ENCODE measurements at places on chromosomes 7 and 10. TPM values are rescaled to one million over a fixed set of nuclear protein-coding genes. Genes with fewer than 3 reads are reported as not detected.

DNA sequence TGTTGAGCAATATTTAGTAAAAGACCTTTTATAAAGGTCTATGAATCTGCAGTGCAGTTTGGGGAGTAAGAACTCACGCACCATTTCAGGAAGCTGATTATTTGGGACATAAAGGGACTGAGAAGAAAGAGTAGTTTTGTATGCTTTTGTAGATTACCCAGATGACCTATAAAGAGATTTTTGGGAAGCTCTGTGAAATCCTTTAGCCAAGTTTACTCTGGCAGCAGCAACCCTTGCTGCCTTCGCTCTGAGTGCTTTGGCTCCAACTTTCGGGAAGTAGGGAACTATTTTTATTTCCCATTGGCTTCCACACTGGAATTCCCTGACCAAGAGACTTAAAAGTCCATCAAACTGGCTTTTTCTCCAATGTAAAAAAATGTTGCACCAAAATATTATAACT lies 1110.1 kb upstream of the PHF14 start:
- no peaks in the 10 kb centered on the region for H3K36me3 ChIP-seq
- DNase-seq = no peak
- no peak overlapping the region for H3K4me3 ChIP-seq
- no peak overlapping the region for H3K27ac ChIP-seq

DNA sequence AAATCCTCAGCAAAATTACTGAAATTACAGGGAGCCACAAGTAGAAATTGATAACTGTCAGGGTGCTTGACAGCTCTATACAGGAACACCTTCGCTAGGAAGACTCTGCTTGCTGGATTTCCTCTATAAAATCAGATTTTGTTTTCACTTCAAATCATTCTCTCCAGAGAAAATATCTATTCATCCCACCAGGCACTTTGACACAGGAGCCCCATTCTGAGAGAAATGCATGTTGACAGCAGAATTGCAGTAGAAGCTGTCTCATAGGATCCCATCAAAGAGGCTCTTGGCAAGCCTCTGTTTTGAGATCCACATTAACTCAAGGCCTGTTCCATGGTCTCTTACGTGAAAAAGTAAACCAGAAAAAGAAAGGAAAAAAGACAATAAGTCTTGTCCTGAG lies 116.8 kb downstream of the PDE1C start:
- no peak for DNase-seq
- H3K27ac ChIP-seq = no peak overlapping the region
- H3K4me1 ChIP-seq = peaks cover 5% of the 10 kb centered on the region

GRCh38 chr7:89336121-89336520 lies 540.6 kb upstream of the TEX47 start:
- H3K4me3 ChIP-seq = no peak overlapping the region
- no peaks in the 10 kb centered on the region for H3K27me3 ChIP-seq
- DNase-seq = no peak

GRCh38 chr7:44973610-44974401 lies 5.0 kb downstream of the MYO1G start:
- no peak overlapping the region for H3K27ac ChIP-seq
- no peaks in the 10 kb centered on the region for H3K27me3 ChIP-seq
- no peak for DNase-seq
- H3K4me3 ChIP-seq = no peak overlapping the region
- no peaks in the 10 kb centered on the region for H3K36me3 ChIP-seq

DNA sequence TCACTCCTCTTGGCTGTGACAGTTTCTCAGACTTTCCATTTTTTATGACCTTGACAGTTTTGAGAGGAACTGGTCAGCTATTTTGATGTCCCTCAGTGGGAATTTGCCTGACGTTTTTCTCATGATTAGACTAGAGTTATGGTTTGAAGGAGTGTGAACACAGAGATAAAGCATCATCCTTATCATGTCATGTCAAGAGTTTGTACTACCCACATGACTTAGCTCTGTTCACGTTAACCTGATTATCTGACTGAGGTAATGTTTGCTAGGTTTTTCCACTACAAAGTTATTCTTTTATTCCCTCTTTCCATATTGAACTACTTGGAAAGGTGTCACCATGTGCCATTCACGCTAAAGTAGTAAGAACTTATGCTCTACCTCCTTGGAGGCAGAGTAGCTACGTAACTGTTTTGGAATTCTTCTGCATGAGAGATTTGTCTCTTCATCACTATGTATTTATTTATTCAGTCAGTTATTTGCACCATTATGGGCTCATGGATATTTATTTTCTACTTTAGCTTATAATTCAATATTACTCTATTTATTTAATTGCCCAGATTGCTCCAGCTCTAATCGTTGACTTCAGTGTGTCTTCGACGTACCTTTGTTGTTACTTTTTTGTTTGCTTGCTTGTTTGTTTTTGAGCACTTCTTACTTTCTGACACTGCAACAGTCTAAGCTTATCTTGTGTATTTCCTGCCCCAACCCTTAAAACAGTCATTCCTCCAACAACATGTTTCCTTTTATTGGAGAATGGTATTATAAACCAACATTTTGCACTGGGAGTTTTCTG lies 50.4 kb downstream of the CPED1 start:
- H3K36me3 ChIP-seq = no peaks in the 10 kb centered on the region
- peaks cover 32% of the 10 kb centered on the region for H3K4me1 ChIP-seq
- H3K27me3 ChIP-seq = no peaks in the 10 kb centered on the region

GRCh38 chr10:33878238-33878786 lies 543.8 kb upstream of the NRP1 start:
- H3K4me1 ChIP-seq = peaks cover 4% of the 10 kb centered on the region
- no peaks in the 10 kb centered on the region for H3K36me3 ChIP-seq
- no peak overlapping the region for H3K27ac ChIP-seq
- no peak for DNase-seq
- H3K27me3 ChIP-seq = no peaks in the 10 kb centered on the region

- no peak overlapping the region for H3K27ac ChIP-seq
- no peak for DNase-seq
- H3K36me3 ChIP-seq = no peaks in the 10 kb centered on the region
- no peaks in the 10 kb centered on the region for H3K4me1 ChIP-seq
- no peaks in the 10 kb centered on the region for H3K27me3 ChIP-seq
Measured at GRCh38 chr7:71504697-71505441, 372.9 kb downstream of the GALNT17 start.

GRCh38 chr7:111090846-111091245 lies at the start of gene LRRN3:
TSS of gene LRRN3 (plus strand) at chr7:111091127. CDS start at chr7:111122773, 31,646 bp downstream.
- peaks cover 25% of the 10 kb centered on the region for H3K4me1 ChIP-seq
- no peaks in the 10 kb centered on the region for H3K36me3 ChIP-seq
- no peaks in the 10 kb centered on the region for H3K27me3 ChIP-seq
- peak within 1 kb of the TSS; percentile 67 for H3K4me3 ChIP-seq

DNA sequence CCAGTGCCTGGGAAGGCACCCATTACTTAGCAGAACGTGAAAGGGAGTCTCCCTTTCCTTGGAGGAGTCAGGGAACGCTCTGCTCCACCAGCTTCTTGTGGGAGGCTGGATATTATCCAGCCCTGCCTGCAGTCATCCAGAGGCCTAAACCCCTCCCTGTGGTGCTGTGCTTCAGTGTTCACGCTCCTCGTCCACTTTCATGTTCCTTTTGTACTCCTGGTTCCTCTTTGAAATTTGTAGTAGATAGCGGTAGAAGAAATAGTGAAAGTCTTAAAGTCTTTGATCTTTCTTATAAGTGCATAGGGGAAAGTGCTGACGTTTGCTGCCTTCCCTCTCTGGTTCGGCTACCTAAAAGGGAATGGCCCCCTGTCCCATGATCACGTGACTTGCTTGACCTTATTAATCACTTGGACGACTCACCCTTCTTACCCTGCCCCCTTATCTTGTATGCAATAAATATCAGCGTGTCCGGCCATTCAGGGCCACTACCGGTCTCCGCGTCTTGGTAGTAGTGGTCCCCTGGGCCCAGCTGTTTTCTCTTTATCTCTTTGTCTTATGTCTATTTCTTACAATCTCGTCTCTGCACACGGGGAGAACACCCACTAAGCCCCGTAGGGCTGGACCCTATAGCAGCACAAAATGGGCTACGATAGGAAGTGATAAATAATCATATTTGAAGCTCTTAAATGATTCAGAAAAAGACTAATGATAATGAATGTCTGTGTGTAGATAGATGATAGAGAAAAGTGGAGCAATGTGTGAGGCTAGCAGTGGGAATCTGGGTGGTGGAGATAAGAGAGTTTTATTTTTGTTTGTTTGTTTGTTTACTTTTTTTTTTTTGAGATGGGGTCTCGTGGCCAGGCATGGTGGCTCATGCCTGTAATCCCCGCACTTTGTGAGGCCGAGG lies 5.8 kb upstream of the ESYT2 start:
- no peaks in the 10 kb centered on the region for H3K27me3 ChIP-seq
- no peak overlapping the region for H3K4me3 ChIP-seq
- H3K4me1 ChIP-seq = peaks cover 7% of the 10 kb centered on the region
- H3K27ac ChIP-seq = no peak overlapping the region
- DNase-seq = no peak
- H3K36me3 ChIP-seq = no peaks in the 10 kb centered on the region

DNA sequence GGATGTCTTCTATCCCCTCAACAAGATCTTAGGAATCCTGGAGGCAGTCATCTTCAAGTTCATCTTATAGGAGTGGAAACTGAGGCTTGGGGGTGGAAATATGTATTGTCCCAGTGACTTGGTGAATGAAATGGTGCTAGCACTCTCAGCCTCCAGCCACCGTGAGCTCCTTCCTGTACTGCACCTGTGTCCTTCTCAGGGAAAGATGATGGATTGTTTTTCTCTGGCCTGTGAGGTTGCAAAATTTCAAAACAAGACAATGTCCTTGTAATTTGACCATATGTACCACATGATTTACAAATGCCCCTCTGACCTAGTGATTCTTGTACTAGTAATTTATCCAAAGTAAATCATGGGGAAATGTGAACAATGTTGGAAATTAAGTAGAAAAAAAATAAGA lies 71.0 kb upstream of the CHCHD3 start:
- no peaks in the 10 kb centered on the region for H3K27me3 ChIP-seq
- no peak overlapping the region for H3K4me3 ChIP-seq
- H3K4me1 ChIP-seq = no peaks in the 10 kb centered on the region
- H3K27ac ChIP-seq = no peak overlapping the region
- H3K36me3 ChIP-seq = no peaks in the 10 kb centered on the region

GRCh38 chr7:85600395-85600794 lies 413.5 kb upstream of the SEMA3D start:
- no peak for DNase-seq
- H3K27ac ChIP-seq = no peak overlapping the region
- no peak overlapping the region for H3K4me3 ChIP-seq
- H3K27me3 ChIP-seq = no peaks in the 10 kb centered on the region

DNA sequence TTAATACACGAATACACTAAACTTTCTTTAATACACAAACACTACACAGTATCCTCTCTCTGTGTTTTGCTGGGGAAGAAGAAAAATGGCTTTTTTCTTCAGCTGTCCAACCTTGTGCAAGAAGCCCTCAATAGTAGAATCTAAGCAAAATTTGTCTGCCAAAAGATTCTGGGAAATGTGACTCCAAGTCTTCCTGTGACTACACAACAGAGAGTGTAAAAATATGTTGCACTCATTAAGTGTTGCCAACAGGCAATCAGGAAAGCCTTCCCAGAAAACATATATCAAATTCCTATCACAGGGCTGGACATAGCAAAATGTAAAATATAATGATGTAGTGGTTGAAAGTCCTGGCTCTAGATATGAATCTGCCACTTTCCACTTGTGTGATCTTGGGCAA lies 825.1 kb upstream of the ZWINT start:
- no peak overlapping the region for H3K4me3 ChIP-seq
- H3K27me3 ChIP-seq = no peaks in the 10 kb centered on the region
- H3K36me3 ChIP-seq = no peaks in the 10 kb centered on the region
- no peaks in the 10 kb centered on the region for H3K4me1 ChIP-seq

DNA sequence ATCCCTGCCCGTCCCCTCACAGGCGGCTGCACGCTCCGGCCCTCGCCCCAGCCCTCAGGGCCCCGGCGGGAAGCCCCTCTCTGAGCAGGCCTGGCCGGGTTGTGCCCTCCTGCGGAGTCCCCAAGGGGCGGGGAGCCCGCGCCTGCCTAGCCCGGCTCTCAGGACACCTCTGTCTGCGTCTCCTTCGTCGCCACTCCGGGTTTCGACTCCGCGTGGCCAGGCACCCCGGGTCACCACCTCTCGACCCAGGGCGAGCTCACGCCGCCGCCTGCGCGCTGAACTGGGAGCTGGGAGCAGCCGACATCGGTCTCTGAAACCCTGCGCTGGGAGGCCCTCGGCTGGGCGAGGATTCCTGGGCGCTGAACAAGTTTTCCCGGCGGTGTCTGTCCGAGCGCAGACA lies 6.2 kb upstream of the OGDHL start:
- H3K27ac ChIP-seq = no peak overlapping the region
- H3K4me1 ChIP-seq = no peaks in the 10 kb centered on the region
- no peak for DNase-seq
- no peak overlapping the region for H3K4me3 ChIP-seq
- no peaks in the 10 kb centered on the region for H3K27me3 ChIP-seq
- H3K36me3 ChIP-seq = no peaks in the 10 kb centered on the region

The KIN gene
- 14.6 TPM for total RNA-seq

The CALML3 gene
- not detected for total RNA-seq

The PRLHR gene
- total RNA-seq = not detected

The ADAP1 gene
- total RNA-seq = 24.5 TPM

The PRRT4 gene
- total RNA-seq = 3.7 TPM

The STOX1 gene
- not detected for total RNA-seq

The SP4 gene
- 8.0 TPM for total RNA-seq

The RPEL1 gene
- total RNA-seq = not detected

The ARHGEF35 gene
- 3.2 TPM for total RNA-seq

The NPFFR1 gene
- 0.14 TPM for total RNA-seq

The SPDYE16 gene
- 1.4 TPM for total RNA-seq

Data from thoracic aorta (tissue), 2 donors.